ENCODE measurements at places on chromosomes 5 and 9. TPM values are rescaled to one million over a fixed set of nuclear protein-coding genes. Genes with fewer than 3 reads are reported as not detected.
A peak's percentile ranks its signal among the peaks of the same experiment; 100 is the strongest.

DNA sequence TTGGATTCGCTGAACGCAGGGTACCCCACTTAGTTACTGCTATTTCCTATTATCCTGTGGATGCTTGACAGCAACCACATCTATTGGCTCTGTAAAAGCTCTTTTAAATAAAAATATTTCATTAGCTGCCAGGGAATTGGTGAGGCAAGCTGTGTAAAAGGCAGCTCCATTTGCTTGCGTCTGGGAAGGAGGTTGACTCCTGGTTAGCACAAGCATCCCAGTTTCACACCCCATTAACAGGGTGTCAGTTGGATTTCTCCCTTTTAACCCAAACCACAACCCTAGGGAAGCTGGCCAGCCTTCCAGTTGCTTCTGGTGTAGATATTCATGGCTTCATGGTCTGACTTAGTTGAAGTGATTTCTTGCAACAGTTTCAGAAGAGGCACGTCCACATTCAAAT, 151.0 kb downstream of the GPBP1 start:
- no peak for DNase-seq

- DNase-seq: no peak
These were observed 55.1 kb downstream of the RETREG1 start for GRCh38 chr5:16561660-16562059.

- no peak for DNase-seq
These were observed 653 bp downstream of the LHX3 start for GRCh38 chr9:136204145-136204805.

- DNase-seq: no peak
These were observed 384.3 kb upstream of the RFX3 start for GRCh38 chr9:3909966-3910650.

DNA sequence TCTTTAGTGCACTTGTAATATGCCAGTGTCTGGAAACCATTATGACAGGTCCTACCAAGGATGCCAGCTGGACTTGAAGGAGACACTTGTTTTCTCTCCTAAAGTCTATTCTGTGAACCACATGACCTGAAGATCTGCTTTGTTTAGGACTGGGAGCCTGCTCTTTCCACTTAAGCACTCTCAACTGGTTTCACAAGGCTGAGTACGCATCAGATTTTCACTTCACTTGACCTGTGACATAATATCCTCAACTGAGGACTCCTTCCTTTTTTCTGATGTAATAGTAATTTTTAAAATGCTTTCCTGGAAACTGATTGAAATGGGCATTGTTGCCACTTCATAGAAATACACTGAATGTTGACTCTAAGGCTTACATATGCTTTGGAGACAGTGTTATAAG, 52.2 kb downstream of the PDE8B start:
- DNase-seq: no peak

- DNase-seq: no peak
These were observed 11.2 kb downstream of the RICTOR start for GRCh38 chr5:39063037-39063436.

GRCh38 chr5:172714491-172715420, 56.2 kb downstream of the DUSP1 start:
- peak; percentile 79 for DNase-seq

DNA sequence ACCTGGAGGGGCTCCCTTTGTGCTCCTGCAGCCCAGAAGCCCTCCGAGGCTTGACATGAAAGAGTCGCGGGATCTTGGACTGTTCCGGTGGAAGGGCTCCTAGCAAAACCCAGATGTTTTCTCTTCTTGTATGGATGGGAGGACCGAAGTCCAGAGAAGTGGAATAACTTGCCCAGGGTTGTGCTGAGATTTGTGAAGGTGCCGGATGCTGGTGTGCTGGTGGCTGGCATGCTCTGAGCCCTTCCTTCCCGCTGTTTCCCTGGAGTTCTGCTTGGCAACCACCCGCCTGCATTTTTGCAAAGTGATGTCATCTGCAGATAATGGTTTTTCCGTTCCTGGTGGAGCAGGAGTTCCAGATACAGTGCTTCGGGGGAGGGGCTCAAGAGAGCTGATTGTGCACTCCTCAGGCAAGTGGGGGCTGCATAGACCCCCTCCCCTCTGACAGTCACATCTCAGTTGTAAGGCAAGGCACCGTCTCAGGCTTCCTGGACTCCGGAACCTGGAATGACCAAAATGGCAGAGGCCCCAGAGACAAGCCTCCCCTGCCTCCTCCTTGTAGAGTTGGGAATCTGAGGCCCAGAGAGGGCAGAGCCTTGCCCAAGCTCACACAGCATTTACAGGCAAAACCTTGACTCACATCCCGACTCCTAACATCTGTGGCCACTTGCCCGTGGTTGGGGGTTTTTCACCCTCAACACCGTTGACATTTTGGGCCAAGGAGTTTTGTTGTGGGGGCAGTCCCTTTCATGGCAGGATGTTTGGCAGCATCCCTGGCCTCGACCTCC, 157.0 kb downstream of the RGS3 start:
- peak; percentile 97 for DNase-seq

GRCh38 chr5:1706428-1706827, 93.2 kb downstream of the MRPL36 start:
- no peak for DNase-seq

- DNase-seq: no peak
These were observed 176.4 kb upstream of the CHD1 start for GRCh38 chr5:99105216-99105615.

DNA sequence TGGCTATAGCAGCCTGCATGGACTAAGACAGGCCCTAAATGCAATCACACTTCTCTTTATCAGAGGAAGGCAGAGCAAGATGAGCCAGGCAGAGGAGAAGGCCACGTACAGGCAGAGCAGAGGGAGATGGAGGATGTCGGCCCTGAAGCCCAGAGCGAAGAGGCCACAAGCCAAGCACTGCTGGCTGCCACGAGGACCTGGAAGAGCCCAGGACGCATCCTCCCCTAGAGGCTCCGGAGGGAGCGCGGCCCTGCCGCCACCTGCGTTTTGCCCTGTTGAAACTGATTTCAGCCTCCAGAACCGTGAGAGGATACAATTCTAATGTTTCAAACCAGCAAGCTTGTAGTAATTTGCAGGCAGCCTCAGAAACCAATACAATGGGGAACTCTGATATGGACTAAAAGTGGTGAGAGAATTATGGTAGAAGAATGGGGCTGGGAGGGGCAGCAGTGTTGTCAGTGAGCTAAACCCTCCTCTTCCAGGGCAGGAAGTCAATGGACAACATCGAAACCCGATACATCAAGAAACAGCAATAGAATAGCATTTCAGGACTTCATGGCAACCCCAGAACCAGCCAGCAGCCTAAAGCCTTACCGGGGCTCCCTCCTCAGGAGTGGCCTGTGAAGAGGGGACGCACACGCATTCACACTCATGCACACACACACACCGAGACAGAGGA, 32.6 kb downstream of the ADAMTS2 start:
- DNase-seq: no peak

DNA sequence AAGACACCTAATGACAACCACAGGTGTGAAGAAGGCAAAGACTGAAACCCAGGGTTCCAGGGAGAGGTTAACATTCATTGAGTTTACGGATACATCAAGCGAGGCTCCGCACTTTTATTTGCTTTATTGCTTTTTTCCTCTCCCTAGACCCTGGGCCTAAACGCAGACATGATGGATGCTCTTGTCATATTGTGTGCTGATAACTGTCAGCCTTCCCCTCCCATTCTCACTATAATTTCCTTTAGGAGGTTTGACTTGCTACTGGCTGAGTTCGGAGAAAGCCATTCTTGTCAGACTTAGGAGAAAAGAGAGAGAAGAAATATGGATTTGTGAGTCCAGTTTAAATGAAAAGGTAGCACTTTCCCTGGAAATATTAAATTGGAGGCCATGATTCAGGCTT, 471.6 kb downstream of the DNAH5 start:
- DNase-seq: no peak

DNA sequence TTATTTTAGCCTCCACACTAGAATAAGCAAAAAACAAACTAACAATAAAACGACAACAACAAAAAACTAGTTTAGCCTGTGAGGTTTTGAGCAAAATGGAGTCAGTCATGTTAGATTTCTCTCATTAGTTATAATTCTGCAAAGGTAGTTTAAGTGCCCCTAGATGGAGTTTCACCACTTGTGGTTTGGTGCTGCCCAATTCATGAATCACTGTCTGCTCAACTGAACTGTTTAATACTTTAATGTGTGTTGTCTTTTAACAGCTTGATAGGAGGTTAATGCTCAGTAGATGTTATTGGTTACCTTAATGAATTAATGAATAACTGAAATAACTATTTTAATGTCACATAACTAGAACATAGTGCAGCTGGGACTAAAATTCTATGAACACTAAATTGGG, 3.5 kb upstream of the PLAA start:
- no peak for DNase-seq

GRCh38 chr5:89572696-89573095, 689.7 kb upstream of the MEF2C start:
- DNase-seq: peak; percentile 11

DNA sequence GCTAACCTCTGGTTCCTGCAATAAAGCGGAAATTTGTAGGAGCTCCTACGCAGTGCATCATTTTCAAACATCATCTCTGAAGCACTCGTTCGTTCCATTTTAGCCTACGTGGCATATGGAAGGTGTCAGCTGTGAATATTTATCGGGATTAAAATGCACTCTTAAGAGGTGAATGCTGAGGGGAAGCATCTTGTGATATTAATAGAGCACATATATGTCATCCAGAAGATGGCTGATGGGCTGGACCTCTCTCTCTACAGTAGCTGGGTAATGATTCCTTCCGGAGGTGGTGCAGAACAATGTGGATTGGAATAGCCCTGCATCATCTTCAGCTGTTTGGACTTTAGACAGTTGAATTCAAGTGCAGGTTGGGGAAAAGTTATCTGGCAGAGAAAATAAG, 478.7 kb downstream of the DMAC1 start:
- DNase-seq: no peak

- no peak for DNase-seq
These were observed 14.2 kb downstream of the RFX3 start for GRCh38 chr9:3511551-3511950.

DNA sequence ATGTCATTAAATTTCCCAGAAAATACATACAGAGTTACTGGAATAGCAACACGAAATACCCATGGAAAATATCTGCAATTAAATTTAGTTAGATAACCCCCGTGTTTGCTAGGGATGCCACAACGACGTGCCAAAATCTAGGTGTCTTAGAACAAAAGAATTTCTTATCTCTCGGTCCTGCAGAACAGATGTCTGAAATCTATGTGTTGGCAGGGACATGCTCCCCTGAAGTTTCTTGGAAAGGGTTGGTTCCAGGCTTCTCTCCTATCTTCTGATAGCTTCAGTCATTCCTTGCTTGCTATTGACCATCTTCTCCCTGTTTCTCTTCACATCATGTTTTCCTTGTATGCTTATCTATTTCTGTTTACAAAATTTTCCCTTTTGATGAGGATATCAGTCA, 1067.0 kb downstream of the CDH18 start:
- DNase-seq: no peak

- DNase-seq: no peak
These were observed 17.7 kb upstream of the UBAC1 start for GRCh38 chr9:135978642-135979546.

DNA sequence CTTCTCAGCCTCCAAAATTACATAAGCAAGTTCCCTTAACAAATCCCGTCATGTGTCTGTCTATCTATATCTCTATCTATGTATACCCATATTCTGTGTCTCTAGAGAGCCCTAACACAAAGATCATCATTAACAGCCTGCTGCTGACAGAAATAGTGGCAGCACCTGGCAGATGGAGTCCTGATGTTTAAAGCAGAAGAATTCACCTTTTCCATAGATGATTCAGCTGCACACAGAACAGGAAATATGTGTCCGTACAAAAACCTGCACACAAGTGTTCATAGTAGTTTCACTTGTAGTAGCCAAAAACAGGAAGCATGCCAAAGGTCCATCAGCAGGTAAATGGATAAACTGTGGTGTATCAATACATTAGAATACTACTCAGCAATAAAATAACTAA, 45.0 kb upstream of the ACO1 start:
- DNase-seq: no peak

- no peak for DNase-seq
These were observed 9.9 kb downstream of the BBLN start for GRCh38 chr9:128169925-128170324.

DNA sequence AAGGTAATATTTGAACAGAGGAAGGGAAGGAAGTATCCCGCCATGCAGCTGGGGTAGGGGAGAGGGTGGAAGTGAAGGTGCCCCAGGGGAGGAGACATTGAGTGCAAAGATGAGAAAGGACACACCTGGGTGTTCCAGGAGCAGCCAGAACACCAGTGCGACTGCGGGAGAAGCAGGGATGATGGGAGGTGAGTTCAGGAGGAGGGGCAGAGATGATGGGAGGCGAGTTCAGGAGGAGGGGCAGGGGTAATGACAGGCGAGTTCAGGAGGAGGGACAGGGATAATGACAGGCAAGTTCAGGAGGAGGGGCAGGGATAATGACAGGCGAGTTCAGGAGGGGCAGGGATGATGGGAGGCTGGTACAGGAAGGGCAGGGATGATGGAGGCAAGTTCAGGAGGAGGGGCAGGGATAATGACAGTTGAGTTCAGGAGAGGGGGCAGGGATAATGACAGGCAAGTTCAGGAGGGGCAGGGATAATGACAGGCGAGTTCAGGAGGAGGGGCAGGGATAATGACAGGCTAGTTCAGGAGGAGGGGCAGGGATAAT, 17.2 kb upstream of the SPOCK1 start:
- DNase-seq: no peak

Gene YTHDC2
- 28.8 TPM for total RNA-seq

Gene ZNF454
- not detected for total RNA-seq

Gene ECM2
- not detected for total RNA-seq

Gene TIMD4
- 2.0 TPM for total RNA-seq

Gene PCDHB4
- total RNA-seq: 2.6 TPM

Gene HMHB1
- not detected for total RNA-seq

Gene PTGER4
- total RNA-seq: 17.4 TPM

Gene ABO
- total RNA-seq: 66.3 TPM

Measured in stomach (tissue), 19 donors.